ENCODE measurements at places on chromosomes 1 and 21.

DNA sequence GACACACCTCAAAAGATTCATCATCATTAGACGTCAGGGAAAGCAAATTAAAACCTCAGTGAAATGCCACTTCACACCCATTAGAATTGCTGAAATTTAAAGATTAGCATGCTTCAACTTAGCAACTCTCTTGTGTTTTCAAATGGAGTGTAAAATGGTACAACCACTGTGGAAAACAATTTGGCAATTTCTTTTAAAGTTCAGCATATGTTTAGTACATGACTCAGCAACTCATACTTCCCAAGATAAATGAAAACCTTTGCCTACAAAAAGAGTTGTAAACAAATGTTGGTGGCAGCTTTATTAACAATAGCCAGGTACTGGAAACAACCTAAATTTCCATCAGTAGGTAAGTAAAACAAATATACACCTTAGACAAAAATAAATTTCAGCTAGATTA is 42.7 kb downstream of the ST3GAL3 start:
- no peak for DNase-seq

GRCh38 chr21:40052276-40052675 is 185.0 kb downstream of the PCP4 start:
- no peak for DNase-seq

DNA sequence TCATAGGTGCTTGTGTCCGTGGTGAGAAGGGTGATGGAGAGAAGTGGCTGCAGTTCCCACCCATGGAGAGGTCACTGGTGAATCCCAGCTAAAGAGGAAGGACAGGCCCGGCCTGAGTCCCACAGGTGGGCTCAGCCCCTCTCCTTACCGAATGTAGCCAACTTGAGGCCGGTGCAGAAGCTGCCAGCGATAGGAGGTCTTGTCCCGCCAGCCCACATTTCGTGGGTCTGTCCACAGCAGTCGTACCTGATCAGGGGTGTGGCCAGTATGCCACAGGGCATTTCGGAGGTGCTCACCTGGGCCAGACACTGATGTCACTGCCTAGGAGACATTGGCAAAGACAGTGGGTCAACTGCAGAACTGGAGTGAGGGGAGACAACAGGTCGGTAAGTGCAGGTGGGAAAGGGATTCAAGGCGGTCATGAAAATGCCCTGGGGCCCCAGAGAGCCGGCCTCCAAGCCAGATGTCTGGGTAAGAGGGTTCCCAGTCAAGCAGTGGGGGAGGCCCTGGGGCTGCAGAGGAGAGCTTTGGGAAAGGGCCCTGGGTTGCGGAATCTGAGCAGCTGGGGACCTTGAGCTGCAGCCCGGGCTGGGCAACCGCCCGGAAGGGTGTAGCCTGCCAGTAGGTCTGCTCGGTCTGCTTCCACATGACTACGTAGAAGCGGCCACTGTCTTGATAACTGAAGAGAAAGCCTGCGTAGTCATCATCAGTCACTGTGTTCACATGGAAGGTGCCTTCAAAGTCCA is 10.6 kb downstream of the THBS3 start:
- no peak for DNase-seq

DNA sequence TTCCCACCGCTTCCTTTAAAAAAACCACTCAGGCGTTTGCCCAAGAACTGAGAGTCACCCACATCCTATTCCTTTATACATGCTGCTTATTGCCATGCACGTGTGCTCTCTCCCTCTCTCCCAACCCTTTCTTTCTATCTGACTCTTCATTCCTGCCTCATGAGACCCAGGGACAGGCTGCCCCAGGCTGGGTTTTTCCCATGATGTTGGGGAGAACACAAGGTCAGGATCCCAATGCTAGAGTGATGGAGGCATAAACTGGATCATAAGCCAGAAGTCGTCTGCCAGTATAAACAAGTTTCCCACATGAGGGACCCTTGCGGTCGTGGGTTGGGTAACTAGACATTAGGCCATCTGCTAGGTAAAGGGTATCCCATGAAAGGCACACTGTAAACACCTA is 64.9 kb downstream of the CD2 start:
- DNase-seq = no peak

GRCh38 chr1:76113446-76113845 is 38.9 kb downstream of the ST6GALNAC3 start:
- no peak for DNase-seq

DNA sequence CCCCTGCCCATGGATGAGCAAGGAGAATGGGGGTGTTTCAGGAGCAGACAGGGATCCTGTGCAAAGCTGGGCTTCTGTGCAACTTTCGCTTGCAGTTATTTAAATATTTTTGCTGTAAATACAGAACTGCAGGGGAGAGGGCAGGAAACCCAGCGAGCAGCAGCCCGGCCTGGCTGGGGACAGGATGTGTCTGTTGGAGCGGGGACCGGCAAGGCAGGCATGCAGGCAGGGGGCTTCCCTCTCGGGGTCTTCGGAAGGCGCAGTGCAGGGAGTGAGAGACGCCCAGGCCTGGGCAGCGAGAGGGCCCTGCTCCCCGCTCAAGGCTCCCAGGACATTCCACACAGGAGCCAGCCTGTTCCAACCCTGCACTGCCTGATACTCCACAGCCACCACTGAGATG is 1.7 kb upstream of the AIRE start:
- DNase-seq = no peak

DNA sequence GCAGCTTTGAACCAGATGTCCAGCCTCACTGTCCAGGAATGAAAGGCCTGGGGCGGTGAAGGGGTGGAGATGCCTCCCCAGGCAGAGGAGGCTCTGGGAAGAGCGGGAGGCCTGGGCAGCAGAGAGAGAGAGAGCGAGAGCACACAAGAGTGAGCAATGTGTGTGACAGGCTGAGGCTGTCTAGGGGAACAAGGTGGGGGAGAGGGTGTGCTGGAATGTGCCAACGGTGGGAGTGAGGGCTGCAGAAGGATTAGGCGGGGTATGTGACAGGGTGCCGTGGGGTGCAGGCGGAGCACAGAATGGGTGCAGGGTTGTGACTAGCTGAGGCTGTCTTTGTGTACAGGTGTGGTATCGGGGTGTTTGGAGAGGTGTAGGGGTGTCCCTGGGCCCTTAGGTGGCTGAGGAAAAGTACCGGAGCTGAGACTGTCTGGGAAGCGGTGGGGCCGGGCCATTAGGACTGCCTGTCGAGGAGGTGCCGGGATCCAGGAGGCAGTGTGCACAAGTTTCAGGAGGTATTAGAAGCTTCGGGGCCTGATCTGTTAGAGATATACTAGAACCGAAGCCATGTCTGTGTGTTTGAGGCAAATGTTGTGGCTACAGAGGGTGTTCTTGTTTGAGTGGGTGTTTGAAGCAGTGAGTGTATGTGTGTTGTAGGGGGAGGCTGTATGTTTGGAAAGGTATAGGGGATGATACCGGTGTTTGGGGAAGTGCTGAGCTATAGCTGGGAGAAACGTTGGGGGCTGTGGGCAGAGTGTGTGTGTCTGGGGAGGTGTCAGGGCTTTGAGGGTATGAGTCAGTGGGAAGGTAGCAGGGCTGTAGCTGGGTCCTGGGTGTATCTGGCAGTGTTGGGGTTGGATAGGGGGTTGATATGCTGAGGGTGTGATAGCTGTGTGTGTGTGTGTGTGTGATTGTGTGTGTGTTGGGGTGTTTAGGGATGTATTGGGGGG is 9.1 kb downstream of the AHDC1 start:
- DNase-seq = no peak

GRCh38 chr1:218916720-218917119 is 257.0 kb upstream of the LYPLAL1 start:
- no peak for DNase-seq

GRCh38 chr1:218299416-218299815 is 14.3 kb downstream of the RRP15 start:
- DNase-seq = no peak

GRCh38 chr1:48526008-48526710 is 54.2 kb upstream of the SPATA6 start:
- DNase-seq = peak; percentile 71

GRCh38 chr1:111489604-111490003 is 13.8 kb downstream of the ADORA3 start:
- DNase-seq = no peak

- no peak for DNase-seq
These were observed 52.8 kb downstream of the PTGER3 start for GRCh38 chr1:70994753-70995268.

DNA sequence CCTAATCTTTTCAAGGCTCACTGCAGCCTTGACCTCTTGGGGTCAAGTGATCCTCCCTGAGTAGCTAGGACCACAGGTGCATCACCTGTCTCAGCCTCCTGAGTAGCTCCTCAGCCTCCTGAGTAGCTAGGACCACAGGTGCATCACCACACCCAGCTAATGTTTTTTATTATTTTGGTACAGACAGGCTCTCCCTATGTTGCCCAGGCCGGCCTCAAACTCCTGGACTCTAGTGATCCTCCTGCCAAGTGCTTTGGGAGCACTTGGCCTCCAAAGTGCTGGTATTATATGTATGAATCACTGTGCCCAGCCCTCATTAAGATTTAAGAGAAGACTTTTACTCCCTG is 58.5 kb upstream of the S1PR1 start:
- DNase-seq = no peak

DNA sequence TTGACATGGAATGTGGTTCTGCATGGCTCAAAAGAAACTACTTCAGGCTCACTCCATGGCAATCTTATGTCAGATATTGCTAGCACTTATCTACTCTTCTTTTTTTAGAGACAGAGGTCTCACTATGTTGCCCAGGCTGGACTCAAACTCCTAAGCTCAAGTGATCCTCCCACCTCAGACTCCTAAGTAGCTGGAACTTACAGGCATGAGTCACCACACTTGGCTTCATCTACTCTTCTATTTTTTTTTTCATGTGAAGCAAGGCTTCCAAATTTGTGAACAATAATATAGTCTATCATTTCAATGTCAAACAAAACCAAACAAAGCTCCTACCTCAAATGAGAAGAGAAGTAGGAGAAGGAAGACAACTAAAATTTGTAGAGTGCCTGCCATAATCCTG is 7.5 kb upstream of the PSEN2 start:
- DNase-seq = no peak

DNA sequence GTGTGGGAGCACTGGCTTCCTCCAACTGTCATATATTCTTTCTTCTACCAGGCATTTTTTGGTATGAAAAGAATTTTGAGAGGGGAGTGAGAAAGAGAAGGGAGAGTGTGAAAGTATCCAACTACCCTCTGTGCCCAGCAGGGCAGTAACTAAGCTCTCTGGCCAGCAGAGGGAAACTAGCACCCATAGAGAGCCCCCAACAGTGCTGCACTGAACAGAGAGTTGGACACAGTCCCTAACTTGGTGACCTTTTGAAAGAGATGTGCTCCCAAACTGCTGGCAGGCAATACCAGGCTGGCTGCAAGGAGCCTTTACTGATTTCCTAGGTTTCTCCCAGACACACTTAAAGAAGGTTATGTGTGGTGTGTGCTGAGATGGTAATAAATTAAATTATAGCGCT is 118.8 kb upstream of the PBX1 start:
- DNase-seq = no peak

- DNase-seq = peak; percentile 15
These were observed 97.8 kb downstream of the FMN2 start for GRCh38 chr1:240189386-240189989.

DNA sequence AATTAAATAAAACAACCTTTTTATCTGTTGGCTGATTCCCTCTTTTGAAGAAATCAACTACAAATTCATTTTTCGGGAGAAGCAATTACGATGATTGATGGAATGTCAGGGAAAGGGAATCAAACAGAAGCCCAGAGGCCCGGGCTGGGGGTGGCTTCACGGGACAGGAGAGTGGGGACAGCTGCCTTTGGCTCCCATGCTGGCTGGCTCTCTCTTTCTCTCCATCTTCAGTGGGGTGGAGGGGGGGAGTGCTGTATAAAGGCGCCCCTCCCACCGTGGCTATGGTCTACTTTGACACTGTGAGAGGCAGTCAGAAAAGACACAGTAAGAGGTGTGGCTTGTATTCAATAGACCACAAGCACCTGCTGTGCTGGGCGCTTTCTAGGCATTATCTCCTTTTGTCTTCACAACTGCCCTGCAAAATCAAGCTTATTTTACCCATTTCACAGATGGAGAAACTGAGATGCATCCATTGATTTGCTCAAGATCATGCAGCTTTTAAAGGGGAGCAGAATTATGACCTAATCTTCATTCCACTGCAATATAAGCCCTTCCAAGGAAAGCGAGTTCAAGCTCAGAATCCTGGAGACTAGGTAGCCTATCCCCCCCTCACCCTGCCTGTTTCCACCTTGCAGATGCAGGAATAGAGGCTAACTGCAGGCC is 92.9 kb downstream of the GRIK3 start:
- no peak for DNase-seq

DNA sequence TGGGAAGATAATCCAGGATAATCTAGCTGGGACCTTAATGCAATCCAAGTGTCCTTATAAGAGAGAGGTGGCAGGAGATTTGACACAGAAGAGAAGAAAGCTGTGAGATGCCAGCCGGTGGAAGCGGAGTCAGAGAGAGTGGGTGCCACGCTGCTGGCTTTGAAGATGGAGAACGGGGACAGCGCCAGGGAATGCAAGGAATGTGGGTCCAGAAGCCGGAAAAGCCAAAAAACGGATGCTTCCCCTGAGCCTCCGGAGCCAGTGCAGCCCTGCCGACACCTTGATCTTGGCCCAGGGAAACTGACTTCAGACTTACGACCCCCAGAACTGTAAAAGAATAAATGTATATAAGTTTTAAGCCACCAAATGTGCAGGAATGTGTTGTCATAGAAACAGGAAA is 152.6 kb downstream of the ZNF281 start:
- DNase-seq = no peak

GRCh38 chr1:63920154-63921117 is 146.6 kb downstream of the ROR1 start:
- no peak for DNase-seq

DNA sequence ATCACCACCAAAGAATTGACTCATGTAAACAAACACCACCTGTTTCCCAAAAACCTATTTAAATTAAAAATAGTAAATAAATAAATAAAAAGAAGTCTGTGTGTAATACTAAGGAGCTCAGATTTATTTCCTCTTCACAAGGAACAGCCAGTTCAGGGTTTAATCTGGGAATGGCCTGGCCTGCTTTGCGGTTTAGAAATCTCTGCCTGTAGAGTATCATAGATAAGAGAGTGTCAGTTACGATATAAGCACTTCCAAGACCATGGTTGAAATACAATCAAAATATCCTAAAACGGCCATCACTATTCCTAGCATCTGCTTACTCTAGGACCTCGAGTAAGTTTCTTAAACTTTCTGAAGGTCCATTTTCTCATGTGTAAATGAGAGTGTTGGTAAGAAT is 274.4 kb downstream of the PLPP3 start:
- DNase-seq = no peak

DNA sequence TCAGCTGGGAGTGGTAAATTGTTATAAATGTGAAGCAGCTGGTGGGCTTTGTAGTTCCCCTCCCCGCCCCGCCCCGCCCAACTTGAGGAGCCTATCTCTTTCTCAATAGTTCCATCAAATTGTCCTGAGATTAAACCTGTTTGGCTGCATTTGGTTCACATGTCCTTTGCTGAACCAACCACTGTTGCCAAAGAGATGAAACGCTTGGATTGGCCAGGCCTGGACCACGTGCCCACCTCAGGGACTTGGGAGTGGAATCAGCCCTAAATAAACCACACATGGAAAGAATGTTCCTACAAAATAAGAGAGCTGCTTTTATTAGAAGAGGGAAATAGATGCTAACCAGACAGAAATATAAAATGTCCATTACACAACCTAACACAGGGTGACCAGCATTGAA is 424.9 kb upstream of the KAZN start:
- DNase-seq = no peak

All from NCI-H1092 (cell line).